ENCODE measurements at places on chromosomes 6 and 20. TPM values are rescaled to one million over a fixed set of nuclear protein-coding genes. Genes with fewer than 3 reads are reported as not detected.

The PRL gene
- polyA plus RNA-seq = not detected

The SNHG17 gene
- polyA plus RNA-seq = 11.1 TPM

The ZNF165 gene
- polyA plus RNA-seq = 0.46 TPM

The INSM1 gene
- not detected for polyA plus RNA-seq

The HNF4A gene
- polyA plus RNA-seq = not detected

The PRIM2 gene
- polyA plus RNA-seq = 4.8 TPM

The PDYN gene
- not detected for polyA plus RNA-seq

The LIN28B gene
- polyA plus RNA-seq = not detected

The SLC22A7 gene
- 0.23 TPM for polyA plus RNA-seq

The SLC22A16 gene
- polyA plus RNA-seq = not detected

The ZNF311 gene
- polyA plus RNA-seq = 0.21 TPM

The TCP1 gene
- 89.2 TPM for polyA plus RNA-seq

The TAB2 gene
- polyA plus RNA-seq = 52.8 TPM

The SOX4 gene
- 4.1 TPM for polyA plus RNA-seq

The GFRAL gene
- not detected for polyA plus RNA-seq

The HDGFL1 gene
- not detected for polyA plus RNA-seq

The ZMYND8 gene
- 11.9 TPM for polyA plus RNA-seq

The ZSCAN31 gene
- polyA plus RNA-seq = 3.3 TPM

The CST2 gene
- not detected for polyA plus RNA-seq

The CST1 gene
- not detected for polyA plus RNA-seq

The HLA-F gene
- 44.6 TPM for polyA plus RNA-seq

The MOG gene
- 2.9 TPM for polyA plus RNA-seq

The ZBTB22 gene
- 15.5 TPM for polyA plus RNA-seq

The NOX3 gene
- polyA plus RNA-seq = not detected

The DEFB116 gene
- not detected for polyA plus RNA-seq

The MAS1 gene
- not detected for polyA plus RNA-seq

The ABHD16B gene
- polyA plus RNA-seq = 0.72 TPM

The TRIM38 gene
- 1.5 TPM for polyA plus RNA-seq

The C20orf202 gene
- polyA plus RNA-seq = 0.21 TPM

The BPIFA1 gene
- not detected for polyA plus RNA-seq

The CALHM5 gene
- 0.76 TPM for polyA plus RNA-seq

The IP6K3 gene
- polyA plus RNA-seq = 59.2 TPM

The MEP1A gene
- polyA plus RNA-seq = not detected

The PTGIS gene
- polyA plus RNA-seq = 5.3 TPM

The PEX3 gene
- polyA plus RNA-seq = 11.0 TPM

The EPPIN gene
- polyA plus RNA-seq = not detected

The LGSN gene
- not detected for polyA plus RNA-seq

The SLC16A10 gene
- 1.9 TPM for polyA plus RNA-seq

The GSTA1 gene
- polyA plus RNA-seq = not detected

The ME1 gene
- polyA plus RNA-seq = 7.0 TPM

The LRRC1 gene
- 2.0 TPM for polyA plus RNA-seq

The CMTR1 gene
- polyA plus RNA-seq = 19.2 TPM

The GRM4 gene
- not detected for polyA plus RNA-seq

The SNAP25 gene
- polyA plus RNA-seq = 0.15 TPM

The DEFB119 gene
- not detected for polyA plus RNA-seq

The SRSF12 gene
- 0.28 TPM for polyA plus RNA-seq

The DDX27 gene
- polyA plus RNA-seq = 13.9 TPM

The MYB gene
- polyA plus RNA-seq = not detected

The SPAG4 gene
- polyA plus RNA-seq = 6.9 TPM

The SIRPD gene
- not detected for polyA plus RNA-seq

The MUC22 gene
- polyA plus RNA-seq = 0.01 TPM

The SALL4 gene
- not detected for polyA plus RNA-seq

The SAPCD1 gene
- polyA plus RNA-seq = 0.35 TPM

The PPP1R3D gene
- polyA plus RNA-seq = 5.8 TPM
